ENCODE measurements at places on chromosomes 11 and 22.
A peak's percentile ranks its signal among the peaks of the same experiment; 100 is the strongest.

- no peaks in the 10 kb centered on the region for H3K27me3 ChIP-seq
- no peak for DNase-seq
- no peaks in the 10 kb centered on the region for H3K36me3 ChIP-seq
- no peak overlapping the region for H3K4me3 ChIP-seq
Observed at GRCh38 chr11:111714522-111714921, 51.7 kb downstream of the PPP2R1B start.

GRCh38 chr22:38970551-38970950, 11.6 kb upstream of the APOBEC3B start:
- H3K4me3 ChIP-seq: no peak overlapping the region
- no peak for DNase-seq
- H3K4me1 ChIP-seq: no peaks in the 10 kb centered on the region
- no peaks in the 10 kb centered on the region for H3K27me3 ChIP-seq
- H3K27ac ChIP-seq: no peak overlapping the region

DNA sequence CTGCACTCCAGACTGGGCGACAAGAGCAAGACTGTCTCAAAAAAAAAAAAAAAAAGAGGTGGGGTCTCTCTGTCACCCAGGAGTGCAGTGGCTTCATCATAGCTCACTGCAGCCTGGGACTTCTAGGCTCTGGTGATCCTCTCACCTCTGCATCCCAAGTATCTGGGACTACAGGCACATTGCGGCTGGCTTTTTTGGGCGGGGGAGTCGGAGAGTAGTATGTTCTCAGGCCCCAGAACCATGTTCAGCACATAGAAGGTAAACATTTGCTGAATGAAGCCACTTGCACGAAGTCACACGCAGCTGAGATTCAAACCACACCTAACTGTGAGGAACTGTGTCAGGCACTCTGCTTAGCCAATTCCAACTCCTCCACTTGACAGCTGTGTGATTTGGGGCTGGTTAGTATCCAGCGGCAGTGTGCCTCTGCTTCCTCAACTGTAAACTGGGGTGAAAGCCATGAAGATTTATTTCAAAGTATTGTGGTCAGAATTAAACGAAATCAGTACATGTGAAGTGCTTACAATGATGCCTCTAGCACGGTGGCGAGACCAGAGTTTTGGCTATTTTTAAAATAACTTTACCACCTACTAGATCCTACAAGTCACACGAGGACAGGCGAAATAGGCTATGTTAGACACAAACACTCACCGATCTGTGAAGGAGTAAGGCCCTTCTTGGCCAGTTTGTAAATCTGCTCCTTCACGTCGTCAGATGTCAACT, 789 bp downstream of the RPS13 start:
- peaks cover 9% of the 10 kb centered on the region for H3K4me1 ChIP-seq
- H3K4me3 ChIP-seq: peak overlapping the region; percentile 97
- no peak for DNase-seq
- H3K27ac ChIP-seq: peak overlapping the region; percentile 98
- no peaks in the 10 kb centered on the region for H3K36me3 ChIP-seq

GRCh38 chr11:12243911-12244550, 133.3 kb upstream of the PARVA start:
- H3K27ac ChIP-seq: no peak overlapping the region
- no peaks in the 10 kb centered on the region for H3K36me3 ChIP-seq
- DNase-seq: no peak
- no peaks in the 10 kb centered on the region for H3K4me1 ChIP-seq
- no peak overlapping the region for H3K4me3 ChIP-seq

DNA sequence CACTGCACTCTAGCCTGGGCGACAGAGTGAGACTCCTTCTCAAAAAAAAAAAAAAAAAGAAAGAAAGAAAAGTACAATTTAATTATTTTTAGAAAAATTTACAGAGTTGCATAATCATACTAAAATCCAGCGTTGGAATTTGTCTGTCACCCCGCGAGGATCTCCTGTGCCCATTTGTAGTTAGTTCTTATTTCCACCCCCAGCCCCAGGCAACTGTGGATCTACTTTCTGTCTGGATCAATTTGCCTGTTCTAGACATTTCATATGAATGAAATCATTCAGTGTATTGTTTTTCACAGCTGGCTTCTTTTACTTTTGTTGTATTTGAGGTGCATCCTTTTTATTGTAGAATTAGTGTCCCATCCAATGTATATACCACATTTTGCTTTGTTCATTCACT, 102.6 kb upstream of the RASSF10 start:
- H3K4me3 ChIP-seq: no peak overlapping the region
- H3K36me3 ChIP-seq: no peaks in the 10 kb centered on the region
- no peaks in the 10 kb centered on the region for H3K4me1 ChIP-seq
- H3K27me3 ChIP-seq: no peaks in the 10 kb centered on the region
- H3K27ac ChIP-seq: no peak overlapping the region

DNA sequence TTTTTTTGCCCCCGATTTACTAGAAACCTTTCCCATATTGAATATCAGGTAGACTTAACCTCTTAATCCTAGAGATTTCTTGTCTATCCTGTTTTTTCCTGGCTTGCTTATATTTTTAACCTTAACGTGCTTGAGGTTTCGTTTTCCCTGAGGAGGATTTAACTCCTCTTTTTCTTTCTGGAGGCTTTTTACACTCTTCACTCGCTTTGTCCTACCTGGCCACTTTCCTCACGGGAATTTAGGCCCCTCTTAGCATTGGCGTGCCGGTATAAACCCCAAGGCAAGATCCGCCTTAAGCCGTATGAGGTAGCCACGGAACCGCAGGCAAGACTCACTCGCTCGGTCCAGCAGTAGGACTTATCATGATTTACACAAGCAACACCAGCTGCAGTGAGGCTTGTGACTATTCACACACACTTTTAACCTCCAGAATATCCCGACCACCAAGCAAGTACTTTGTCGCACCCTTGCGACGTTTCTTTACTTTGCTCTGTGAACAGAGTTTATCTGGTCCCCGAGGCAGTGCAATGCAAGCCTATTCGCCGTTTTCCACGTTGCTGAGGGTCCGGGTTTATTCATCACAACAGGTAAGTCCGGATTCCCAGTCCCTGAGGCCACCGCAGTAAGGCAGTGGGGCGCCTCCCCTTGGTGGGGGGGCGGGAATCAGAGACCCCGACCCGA, 20.6 kb upstream of the ALDH3B2 start:
- H3K4me1 ChIP-seq: no peaks in the 10 kb centered on the region
- no peaks in the 10 kb centered on the region for H3K36me3 ChIP-seq
- H3K4me3 ChIP-seq: peak overlapping the region; percentile 26
- DNase-seq: no peak

- H3K27me3 ChIP-seq: no peaks in the 10 kb centered on the region
- no peaks in the 10 kb centered on the region for H3K4me1 ChIP-seq
- no peaks in the 10 kb centered on the region for H3K36me3 ChIP-seq
- DNase-seq: no peak
- H3K4me3 ChIP-seq: peak overlapping the region; percentile 61
Observed at GRCh38 chr11:46917109-46917761, 1.1 kb downstream of the LRP4 start.

- no peak overlapping the region for H3K4me3 ChIP-seq
- no peak for DNase-seq
- no peaks in the 10 kb centered on the region for H3K27me3 ChIP-seq
- H3K4me1 ChIP-seq: no peaks in the 10 kb centered on the region
- no peak overlapping the region for H3K27ac ChIP-seq
- no peaks in the 10 kb centered on the region for H3K36me3 ChIP-seq
Observed at GRCh38 chr11:38884145-38884865, 2286.3 kb upstream of the RAG2 start.

DNA sequence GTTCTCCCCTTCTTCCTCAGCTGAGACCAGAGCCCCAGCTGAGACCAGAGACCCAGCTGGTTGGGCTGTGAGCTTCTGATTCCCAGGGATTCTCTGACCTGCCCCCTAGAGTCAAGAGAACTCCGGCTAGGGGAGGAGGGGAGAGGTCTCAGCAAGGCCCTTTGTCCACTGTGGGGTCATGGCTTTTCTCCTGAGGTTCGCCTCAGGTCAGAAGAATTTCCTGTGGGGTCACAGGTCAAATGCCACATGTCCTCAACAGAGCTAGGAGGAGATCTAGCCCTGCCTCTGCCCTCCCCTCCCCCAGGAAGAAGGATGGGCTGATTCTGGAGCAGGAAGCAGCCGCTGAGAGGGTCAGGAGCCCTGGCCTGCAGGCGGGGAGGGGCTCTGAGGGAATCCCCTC, 23.7 kb downstream of the HTR3A start:
- H3K36me3 ChIP-seq: no peaks in the 10 kb centered on the region
- no peak for DNase-seq
- H3K27ac ChIP-seq: no peak overlapping the region

DNA sequence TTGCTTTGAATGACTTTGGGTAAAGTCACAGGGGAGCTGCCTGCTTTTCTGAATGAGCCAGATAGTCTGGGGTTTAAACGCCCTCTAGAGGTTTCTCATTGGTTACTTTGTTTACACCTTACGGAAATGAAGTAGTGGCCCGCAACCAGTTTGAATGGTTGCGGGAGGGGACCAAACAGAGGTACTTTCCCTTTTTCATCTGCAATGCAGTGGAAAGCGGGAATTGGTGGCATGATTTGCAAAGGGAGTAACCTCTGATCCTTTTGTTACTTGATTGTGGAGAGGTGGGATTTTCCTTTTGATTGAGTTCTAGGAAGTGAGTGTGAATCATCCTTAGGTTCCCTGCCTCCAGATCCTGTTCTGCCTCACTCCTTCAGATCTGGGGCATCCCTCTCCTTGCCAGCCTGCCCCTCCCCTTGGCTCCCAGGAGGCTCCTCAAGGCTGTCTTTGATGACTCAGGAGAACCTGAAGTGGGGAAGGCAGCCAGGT, 15.9 kb upstream of the GLYATL1 start:
- H3K4me1 ChIP-seq: no peaks in the 10 kb centered on the region
- no peaks in the 10 kb centered on the region for H3K27me3 ChIP-seq
- H3K36me3 ChIP-seq: no peaks in the 10 kb centered on the region

DNA sequence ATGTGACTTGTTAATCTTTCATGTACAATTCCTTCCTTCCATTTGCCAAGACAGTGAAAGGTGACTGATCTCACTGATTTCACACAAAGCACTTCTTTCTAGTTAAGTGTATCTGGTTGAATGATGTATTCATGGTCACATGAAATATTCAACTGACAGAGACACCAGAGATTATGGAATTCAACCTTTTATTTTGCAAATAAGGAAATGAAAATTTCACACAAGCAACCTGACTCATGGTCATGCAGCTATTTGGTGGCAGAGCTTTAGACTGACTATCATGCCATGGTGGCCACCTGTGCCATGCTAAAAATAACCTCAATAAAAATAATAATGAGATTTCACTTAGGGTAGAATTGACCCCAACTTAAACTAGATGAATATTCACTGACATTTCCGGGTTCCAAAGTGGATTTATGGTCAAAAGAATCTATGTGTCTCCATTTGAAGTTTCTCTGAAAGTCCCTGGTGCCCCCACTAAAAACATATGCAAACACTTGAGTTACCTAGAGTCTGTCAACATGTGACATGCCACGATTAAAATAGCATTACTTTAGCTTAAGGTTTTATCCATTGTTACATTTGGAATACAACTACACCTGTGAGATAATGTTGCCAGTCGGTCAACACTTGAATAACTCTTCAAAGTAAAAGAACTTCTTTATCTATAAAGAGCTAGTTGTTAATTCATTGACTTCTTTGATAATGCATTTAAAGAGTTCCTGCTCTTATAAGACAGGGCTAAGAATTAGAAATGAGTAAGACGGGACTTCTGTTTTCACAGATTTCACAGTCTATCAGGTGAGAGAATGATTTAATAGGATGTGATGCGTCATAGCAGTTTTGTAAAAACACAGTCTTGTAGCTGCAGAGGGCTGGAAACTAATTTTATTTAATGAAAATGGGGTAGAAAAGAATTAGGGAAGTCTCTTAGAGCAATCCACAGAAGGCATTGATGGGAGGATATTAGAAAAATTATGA, 94.6 kb upstream of the OR9G4 start:
- no peak for DNase-seq
- H3K36me3 ChIP-seq: no peaks in the 10 kb centered on the region
- no peaks in the 10 kb centered on the region for H3K4me1 ChIP-seq
- no peak overlapping the region for H3K27ac ChIP-seq
- H3K27me3 ChIP-seq: no peaks in the 10 kb centered on the region
- H3K4me3 ChIP-seq: no peak overlapping the region

DNA sequence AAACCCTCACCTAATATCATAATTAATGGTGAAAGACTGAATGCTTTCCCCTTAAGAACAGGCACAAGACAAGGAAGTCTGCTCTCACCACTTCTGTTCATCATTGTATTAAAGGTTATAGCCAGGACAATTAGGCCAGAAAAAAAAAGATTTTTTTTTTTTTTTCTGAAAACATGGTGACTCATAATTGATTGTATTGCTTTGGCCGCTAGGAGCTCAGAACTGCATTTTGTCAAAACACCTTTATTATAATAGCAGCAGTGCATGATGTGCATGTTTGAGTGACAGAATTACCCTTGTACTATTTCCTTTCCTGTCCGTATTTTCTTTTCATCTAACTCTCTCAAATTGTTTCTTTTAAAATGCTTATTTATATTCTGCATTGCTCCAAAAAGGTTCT, 98.1 kb downstream of the RNF169 start:
- H3K4me1 ChIP-seq: no peaks in the 10 kb centered on the region
- peaks cover 8% of the 10 kb centered on the region for H3K36me3 ChIP-seq
- no peaks in the 10 kb centered on the region for H3K27me3 ChIP-seq
- H3K27ac ChIP-seq: no peak overlapping the region
- DNase-seq: no peak

GRCh38 chr11:68939583-68940555, 36.2 kb downstream of the IGHMBP2 start:
- H3K27me3 ChIP-seq: no peaks in the 10 kb centered on the region
- H3K36me3 ChIP-seq: no peaks in the 10 kb centered on the region
- no peak overlapping the region for H3K27ac ChIP-seq
- no peak for DNase-seq
- no peak overlapping the region for H3K4me3 ChIP-seq
- H3K4me1 ChIP-seq: no peaks in the 10 kb centered on the region

DNA sequence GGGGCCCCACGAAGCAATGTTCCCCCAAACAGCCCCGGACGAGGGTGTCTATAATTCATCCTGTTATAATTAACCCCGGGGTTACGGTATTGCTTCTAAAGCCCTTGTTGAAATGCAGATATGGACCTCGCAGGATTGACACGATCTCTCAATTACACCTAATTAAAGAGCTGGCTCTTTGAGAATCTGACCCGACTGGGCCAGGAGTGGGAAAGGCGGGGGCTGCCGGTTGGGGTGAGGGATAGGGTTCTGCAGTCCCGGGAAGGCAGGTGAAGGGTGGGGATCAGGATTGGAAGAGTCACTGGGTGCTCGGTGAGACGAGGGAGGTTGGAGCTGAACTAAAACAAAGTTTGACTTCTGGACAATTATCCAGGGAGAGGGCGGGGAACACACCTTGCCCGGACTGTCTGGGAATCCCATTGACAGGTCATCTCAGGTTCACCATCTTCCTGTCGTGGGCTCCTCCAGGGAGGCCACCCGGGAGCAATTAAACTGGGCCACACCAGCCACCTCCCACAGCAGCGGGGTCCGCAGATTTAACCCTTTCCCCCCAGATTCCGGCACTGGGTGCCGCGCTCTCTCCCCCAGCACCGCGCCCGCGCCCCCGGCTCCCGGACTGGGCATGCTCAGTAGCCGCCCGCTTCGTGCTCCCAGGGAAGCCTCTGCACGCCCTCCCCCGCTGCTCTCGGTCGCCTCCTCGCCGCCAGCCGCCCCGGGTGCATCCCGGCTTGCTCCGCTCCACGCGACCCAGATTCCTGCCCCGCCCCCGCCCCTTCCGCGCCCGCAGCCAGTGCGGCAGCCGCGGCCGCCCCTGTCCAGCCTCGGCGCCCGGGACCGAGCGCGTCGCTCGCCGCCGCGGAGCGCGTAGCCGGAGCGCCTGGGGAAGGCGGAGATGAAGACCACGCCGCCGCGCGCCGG, at the start of gene ELMOD1:
Gene ELMOD1 (plus strand): TSS at position 688 of the 918 bp plus-strand sequence. CDS start 27,043 bp downstream, outside the sequence.
- H3K36me3 ChIP-seq: no peaks in the 10 kb centered on the region
- no peaks in the 10 kb centered on the region for H3K4me1 ChIP-seq
- H3K27ac ChIP-seq: no peak within 1 kb of the TSS
- peak within 1 kb of the TSS; percentile 54 for H3K4me3 ChIP-seq
- H3K27me3 ChIP-seq: peaks cover 63% of the 10 kb centered on the region
- DNase-seq: no peak
